ENCODE measurements at places on chromosomes 4 and X.
A peak's percentile ranks its signal among the peaks of the same experiment; 100 is the strongest.

DNA sequence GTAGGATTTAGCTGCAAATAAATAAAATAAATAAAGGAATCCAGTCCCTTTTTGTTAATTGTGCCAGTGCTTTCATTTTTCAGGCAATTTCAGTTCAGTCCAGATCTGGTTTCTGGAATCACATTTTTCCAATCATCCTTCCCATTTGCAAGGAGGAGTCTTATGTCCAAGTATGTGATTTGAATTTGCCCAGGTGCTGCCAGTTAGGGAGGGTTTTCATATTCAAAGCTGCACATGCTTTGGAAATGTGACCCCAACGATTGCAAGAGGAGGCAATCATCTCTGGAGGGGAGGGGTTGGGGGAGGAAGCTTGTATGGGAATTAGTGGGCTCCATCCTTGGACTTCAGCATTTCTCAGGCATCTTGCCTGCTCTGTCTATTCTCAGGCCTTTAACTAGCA is 4.4 kb downstream of the PLAC1 start:
- DNase-seq = no peak

DNA sequence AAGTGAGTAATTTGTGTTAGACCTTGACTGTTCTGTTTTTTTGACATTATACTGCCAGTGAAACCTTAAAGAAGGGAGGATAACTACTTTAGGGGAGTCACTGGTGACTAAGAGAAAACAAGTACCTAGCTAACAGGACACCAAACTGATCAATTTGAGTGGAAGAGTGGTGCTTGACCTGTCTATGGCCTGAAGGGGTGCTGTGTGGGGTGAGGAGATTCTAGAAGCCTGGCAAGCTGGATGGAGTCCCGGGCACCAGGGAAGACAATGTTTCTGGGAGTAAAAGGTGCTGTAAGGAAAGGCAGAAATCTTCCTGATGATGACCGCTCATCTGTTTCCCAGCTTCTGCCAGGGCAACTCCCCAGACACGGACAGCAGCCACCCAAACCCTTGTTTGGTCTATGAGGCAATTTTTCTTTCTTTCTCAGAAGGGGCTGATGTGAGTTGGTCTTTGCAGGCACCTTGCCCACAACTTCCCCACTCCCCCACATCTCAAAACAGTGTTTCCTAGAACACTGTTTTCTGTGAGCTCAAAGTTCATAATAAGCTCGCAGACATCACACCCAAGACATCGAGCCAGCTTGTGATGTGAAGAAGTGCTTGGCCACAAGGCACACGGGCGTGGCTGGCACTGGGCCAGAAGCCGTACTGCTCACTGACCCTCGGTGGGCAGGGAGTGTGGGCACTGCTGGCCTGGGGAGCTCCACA is 4.6 kb downstream of the TXK start:
- no peak for DNase-seq

- no peak for DNase-seq
These were observed 96.3 kb downstream of the ZNF827 start for GRCh38 chr4:145842224-145842887.

DNA sequence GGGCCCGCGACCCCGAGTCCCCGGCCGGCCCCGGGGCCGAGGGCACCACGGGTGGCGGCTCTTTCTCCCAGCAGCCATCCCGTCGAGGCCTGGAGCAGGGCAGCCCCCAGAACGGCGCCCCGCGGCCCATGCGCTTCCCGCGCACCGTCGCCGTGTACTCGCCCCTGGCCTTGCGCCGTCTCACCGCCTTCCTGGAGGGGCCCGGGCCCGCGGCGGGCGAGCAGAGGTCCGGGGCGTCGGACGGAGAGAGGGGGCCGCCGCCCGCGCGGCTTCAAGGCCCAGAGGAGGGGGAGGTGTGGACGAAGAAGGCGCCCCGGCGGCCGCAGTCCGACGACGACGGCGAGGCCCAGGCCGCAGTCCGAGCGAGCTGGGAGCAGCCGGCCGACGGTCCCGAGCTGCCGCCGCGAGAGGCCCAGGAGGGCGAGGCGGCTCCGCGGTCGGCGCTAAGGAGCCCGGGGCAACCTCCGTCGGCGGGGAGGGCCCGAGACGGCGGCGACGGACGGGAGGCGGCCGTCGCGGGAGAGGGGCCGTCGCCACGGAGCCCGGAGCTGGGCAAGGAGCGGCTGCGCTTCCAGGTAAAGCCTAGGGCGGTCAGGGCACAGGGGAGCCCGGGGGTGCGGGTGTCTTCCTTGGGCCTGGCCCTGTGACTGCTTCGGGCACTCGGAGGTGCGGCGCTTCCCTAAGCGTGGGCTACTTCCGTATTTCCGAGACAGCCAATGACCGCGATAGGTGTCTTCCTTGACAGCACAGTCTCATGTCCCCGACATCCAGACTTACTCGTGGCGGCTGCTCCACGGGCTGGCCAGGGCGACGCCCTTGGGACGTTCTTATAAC is 845 bp downstream of the ZAR1 start:
- no peak for DNase-seq

- peak; percentile 81 for DNase-seq
These were observed 57.8 kb downstream of the TMEM131L start for GRCh38 chr4:153523941-153524386.

DNA sequence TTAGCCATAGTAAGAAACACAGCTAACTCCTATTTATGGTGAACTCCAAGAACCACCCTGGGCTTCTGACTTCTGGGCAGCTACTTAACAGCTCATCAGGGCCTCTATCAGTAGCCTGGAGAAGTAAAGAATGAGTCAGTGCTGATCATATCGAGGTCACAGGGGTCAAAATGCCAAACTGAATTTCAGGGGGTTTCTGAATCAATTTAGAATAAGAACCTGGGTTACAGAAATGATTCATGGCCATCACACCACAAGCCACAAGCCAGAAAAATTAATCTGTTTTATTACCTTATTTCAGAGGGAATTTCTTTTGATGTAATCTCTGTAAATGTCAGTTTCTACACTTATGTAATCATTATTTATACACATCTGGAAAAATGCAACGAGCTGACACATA is 64.4 kb downstream of the CHST7 start:
- peak; percentile 77 for DNase-seq

- DNase-seq = no peak
These were observed 28.2 kb downstream of the APOO start for GRCh38 chrX:23879380-23880090.

GRCh38 chrX:71954458-71954857 is 43.8 kb downstream of the NHSL2 start:
- no peak for DNase-seq

- DNase-seq = peak; percentile 93
These were observed 31.5 kb upstream of the ELF2 start for GRCh38 chr4:139208404-139208945.

DNA sequence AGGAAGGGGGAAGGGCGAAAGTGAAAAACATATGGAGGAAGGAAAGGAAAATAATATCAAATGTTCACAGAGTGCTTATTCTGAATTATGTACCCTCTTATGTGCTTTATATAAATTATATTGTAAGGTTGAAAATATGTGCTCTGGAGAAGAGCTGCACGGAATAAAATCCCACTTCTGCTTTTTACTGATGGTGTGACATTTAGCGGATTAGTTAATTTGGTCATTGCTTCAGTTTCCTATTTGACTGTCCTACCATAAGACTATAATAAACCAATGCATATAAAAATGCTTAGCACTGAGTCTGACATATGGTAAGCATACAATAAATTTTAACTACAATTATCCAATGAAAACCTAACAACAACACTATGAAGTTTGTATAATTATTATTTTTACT is 86.2 kb downstream of the NPFFR2 start:
- no peak for DNase-seq

GRCh38 chr4:160514126-160514525 is 1411.2 kb downstream of the RAPGEF2 start:
- DNase-seq = no peak

DNA sequence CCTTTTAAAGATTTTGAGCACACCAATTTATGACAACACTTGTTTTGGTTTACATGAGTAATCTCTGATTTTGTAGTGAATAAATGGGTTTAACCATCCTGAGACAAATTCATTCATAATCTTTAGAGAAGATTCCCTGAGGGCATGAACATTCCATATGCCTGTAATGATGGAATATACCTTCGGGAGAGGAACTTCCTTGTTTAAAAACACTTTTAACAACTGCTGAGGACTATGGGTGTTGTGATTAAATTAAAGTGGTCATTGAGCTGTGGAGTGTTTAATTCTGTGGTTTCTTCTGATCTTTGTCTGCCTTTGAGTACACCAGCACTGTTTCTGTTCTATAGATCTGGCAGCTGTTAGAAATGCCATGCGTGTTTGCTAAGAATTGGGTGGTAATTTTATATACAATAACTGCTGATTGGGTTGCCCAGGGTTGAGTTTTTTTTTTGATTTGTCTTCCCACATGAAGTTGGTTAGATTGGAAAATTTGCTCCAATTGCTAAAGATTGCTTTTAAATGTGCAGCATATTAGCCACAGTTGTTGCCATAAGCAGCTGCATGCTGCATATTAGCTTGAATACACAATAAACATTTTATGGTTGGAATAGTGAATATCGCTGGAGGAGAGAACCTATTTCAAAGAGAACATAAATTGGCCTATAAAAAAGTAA is 86.8 kb downstream of the DCLK2 start:
- DNase-seq = no peak

- no peak for DNase-seq
These were observed 1.1 kb downstream of the SORBS2 start for GRCh38 chr4:185810746-185811508.

- DNase-seq = no peak
These were observed 139.4 kb upstream of the TENM3 start for GRCh38 chr4:182103614-182104319.

DNA sequence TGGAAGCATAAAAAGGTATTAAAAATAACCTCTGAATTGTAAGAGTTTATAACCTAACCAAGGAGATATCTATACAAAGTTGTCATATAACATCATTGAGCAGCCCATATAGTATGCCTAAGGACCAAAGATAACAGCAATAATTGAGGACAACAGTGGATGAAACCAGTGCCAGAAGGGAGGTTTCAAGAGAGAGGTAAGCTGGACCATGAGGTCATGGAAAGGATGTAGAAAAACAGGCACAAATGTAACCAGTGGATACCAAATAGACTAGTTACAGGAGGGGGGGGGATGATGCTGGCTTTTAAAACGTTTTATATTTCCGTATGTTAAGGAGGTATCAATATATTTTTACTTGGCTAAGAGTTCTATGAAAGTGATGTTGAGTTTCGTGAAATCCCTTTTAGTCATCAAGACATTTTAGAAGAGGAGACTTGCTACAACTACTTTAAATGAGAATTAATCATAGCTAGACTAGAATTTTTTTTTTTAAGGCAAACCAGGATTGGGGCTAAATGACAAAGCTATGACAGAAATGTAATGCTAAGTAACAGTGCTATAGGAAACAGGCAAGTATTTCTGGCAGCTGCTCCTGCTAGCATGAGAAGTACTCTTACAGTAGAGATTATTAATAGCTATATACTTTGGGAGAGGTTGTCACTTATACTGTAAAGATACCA is 161.1 kb downstream of the FBXW7 start:
- DNase-seq = no peak

GRCh38 chr4:89379511-89380044 is 72.0 kb upstream of the GPRIN3 start:
- no peak for DNase-seq

DNA sequence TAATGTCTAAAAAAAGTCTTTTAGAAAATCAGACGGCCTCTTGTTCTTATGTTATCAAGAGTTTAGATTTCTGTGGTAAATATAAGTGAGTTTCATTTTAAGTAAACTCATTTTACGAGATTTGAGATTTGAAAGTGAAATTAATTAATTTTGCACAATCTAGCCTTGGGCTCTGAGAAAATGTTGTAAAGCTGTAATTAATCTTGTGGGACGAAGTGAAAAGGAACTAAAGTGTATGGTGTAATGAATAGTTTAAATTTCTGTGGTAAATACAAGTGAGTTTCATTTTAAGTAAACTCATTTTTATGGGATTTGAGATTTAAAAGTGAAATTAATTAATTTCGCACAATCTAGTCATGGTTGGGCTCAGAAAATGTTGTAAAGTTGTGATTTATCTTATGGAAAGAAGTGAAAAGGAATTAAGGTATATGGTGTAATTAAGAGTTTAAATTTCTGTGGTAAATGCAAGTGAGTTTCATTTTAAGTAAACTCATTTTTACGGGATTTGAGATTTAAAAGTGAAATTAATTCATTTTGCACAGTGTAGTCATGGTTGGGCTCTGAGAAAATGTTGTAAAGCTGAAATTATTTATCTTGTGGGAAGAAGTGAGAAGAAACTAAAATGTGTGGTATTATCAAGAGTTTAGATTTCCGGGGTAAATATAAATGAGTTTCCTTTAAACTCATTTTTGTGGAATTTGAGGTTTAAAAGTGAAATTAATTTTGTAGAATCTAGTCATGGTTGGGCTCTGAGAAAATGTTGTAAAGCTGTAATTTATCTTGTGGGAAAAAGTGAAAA is 1.6 kb downstream of the SCML1 start:
- DNase-seq = peak; percentile 56

DNA sequence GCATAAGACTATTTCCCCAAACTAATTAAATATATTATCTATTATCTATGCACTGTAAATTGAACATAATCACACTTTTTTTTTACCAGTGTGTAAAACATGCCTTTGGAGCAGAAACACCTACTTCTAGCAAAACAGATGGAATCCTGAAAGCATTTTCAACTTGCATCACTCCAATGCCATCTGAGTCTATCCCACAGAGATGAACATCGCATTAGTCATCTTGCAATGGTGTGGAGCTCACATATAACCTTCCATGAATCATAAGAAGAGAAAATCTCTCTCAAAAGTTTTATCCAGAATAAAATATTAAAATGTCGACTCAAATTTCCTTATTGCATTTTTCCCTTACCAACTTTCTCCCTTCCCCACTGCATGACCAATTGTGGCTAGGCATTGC is 406.7 kb upstream of the ACTRT1 start:
- no peak for DNase-seq

DNA sequence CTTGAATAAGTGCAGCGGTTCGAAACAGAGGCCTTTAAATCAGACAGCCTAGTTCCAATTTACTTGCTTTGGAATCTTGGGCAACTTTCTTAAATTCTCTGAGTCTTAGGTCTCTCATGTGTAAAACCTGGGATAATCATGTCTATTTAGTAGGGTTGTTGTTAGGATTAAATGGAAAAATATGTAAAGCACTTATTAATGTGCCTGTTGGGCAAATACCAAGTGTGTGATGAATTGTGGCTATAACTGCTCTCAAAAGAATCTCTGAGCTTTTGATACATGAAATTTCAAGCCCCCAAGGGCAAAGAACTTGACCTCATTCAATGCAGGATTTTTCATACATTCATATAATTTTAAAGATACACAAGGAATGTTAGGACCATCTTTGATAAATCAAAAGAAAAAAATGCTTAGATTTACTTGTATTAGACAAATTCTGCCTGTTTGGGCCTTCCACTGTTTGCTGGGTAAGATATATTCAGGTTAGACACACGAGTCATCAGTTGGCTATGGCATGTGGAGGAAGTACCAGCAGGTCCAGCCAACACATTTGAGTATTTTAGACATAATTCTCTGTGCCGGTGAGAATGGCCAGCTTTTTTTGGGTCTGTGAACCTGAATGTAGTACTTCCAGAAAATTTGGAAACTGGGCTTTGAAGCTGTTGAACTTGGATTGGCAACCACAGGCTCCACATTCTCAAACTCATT is 241.4 kb upstream of the CNKSR2 start:
- no peak for DNase-seq

Data from suppressor macrophage treated with lipopolysaccharide for 4 hours (primary cell).